Pancreas (tissue), 10 donors: ENCODE measurements at places on chromosomes 7 and 10. TPM values are rescaled to one million over a fixed set of nuclear protein-coding genes. Genes with fewer than 3 reads are reported as not detected.
A peak's percentile ranks its signal among the peaks of the same experiment; 100 is the strongest.

The SLC16A12 gene
- total RNA-seq, result 28.3 TPM

DNA sequence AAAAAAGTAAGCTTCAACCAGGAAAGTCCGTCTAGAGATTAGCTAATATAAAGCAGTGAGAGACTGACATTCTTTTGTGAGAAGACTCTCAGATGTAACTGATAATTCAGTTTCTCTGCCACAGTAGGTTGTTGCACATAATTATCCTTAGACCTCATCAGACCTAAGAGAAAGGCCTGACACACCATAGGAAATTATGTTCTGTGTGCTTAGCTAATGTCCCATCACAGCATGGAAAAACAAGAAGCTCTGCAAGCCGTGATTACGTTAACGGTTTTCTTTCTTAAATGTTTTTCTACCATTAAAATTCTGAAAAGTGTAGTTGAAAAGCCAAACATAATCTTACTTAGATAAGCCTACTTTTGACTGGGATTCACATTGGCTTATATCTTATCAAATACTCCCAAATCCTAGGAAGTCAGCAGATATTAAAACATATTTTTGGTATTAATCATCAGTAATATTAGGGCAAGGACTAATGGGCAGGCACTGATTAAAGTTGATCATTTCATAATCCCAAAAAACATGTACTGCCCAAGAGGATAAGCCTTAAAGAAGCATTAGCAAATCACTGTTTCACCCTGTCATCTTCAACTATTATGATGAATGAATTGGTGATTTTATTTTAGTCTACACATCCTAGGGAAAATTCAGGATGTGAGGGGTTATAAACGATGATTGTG lies 5.2 kb downstream of the CSTF2T start:
- peaks cover 28% of the 10 kb centered on the region for H3K4me1 ChIP-seq
- no peak overlapping the region for H3K27ac ChIP-seq
- no peaks in the 10 kb centered on the region for H3K36me3 ChIP-seq
- H3K27me3 ChIP-seq, result no peaks in the 10 kb centered on the region
- no peak overlapping the region for H3K4me3 ChIP-seq

The SPDYE9 gene
- total RNA-seq, result not detected

DNA sequence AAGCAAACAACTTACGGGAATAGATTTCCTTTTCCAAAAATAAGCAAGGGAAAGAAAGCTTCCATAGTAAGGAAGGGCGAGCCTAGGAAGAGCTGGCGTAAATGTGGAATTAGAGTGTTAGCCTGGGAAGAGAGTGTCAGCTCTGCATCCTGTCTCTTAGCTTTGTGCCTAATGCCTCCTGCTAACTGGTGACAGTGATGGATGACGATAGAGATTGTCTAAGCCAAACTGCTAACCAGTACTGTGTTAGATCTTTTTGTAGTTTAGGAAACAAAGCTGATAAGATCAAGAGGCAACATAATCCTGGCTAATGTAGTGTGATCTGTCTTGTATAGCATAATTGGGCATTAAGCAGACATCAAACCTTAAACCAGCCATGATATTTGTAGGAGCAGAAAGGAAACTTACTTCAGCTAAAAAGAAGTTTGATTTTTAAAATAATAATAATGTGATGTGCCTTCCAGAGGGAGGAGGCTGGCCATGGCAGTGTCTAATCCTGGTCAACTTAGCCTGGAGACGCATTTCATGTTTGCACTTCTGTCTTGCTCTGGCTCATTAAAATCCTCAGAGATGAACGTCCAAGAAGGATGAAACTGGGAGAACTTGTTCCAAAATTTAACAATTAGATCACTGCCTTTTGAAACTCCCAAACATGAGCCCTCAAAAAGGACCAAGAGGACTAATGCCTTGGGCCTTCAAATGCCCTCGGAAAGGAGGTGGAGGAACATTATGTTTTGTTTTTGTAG lies 85.1 kb downstream of the FAM204A start:
- no peak for DNase-seq
- no peaks in the 10 kb centered on the region for H3K4me1 ChIP-seq
- no peak overlapping the region for H3K27ac ChIP-seq
- H3K4me3 ChIP-seq, result no peak overlapping the region
- H3K36me3 ChIP-seq, result no peaks in the 10 kb centered on the region

The CELF2 gene
- total RNA-seq, result 7.2 TPM

- peaks cover 19% of the 10 kb centered on the region for H3K4me1 ChIP-seq
- peak overlapping the region; percentile 91 for H3K4me3 ChIP-seq
- no peak for DNase-seq
These were observed 613 bp downstream of the AP5Z1 start for GRCh38 chr7:4775848-4776623.

- H3K4me1 ChIP-seq, result peaks cover 11% of the 10 kb centered on the region
- peak overlapping the region; percentile 61 for H3K4me3 ChIP-seq
- no peak for DNase-seq
- H3K36me3 ChIP-seq, result no peaks in the 10 kb centered on the region
These were observed 81.1 kb upstream of the PRKG1 start for GRCh38 chr10:50992972-50993766.

GRCh38 chr7:14021069-14021468 lies 31.6 kb upstream of the ETV1 start:
- H3K27ac ChIP-seq, result no peak overlapping the region
- H3K4me3 ChIP-seq, result no peak overlapping the region
- H3K36me3 ChIP-seq, result no peaks in the 10 kb centered on the region
- H3K4me1 ChIP-seq, result no peaks in the 10 kb centered on the region
- no peak for DNase-seq

The SUGCT gene
- 1.0 TPM for total RNA-seq

The OLAH gene
- not detected for total RNA-seq

GRCh38 chr10:95324436-95325268 lies 33.8 kb upstream of the PDLIM1 start:
- no peaks in the 10 kb centered on the region for H3K36me3 ChIP-seq
- no peaks in the 10 kb centered on the region for H3K27me3 ChIP-seq
- no peaks in the 10 kb centered on the region for H3K4me1 ChIP-seq
- H3K27ac ChIP-seq, result no peak overlapping the region
- no peak for DNase-seq

- no peak overlapping the region for H3K4me3 ChIP-seq
- H3K27ac ChIP-seq, result no peak overlapping the region
- no peak for DNase-seq
- no peaks in the 10 kb centered on the region for H3K4me1 ChIP-seq
- no peaks in the 10 kb centered on the region for H3K27me3 ChIP-seq
These were observed 253.6 kb downstream of the KIF20B start for GRCh38 chr10:89954787-89955566.

- no peaks in the 10 kb centered on the region for H3K36me3 ChIP-seq
- peak; percentile 14 for DNase-seq
- H3K4me1 ChIP-seq, result no peaks in the 10 kb centered on the region
- no peaks in the 10 kb centered on the region for H3K27me3 ChIP-seq
These were observed at the start of gene ANTXRL for GRCh38 chr10:46286991-46287693. Gene ANTXRL, plus strand, starts transcription at chr10:46286997. Its CDS starts 266 bp downstream, at chr10:46287263.

GRCh38 chr10:8975535-8975934 lies 921.0 kb downstream of the GATA3 start:
- H3K27me3 ChIP-seq, result no peaks in the 10 kb centered on the region
- no peaks in the 10 kb centered on the region for H3K36me3 ChIP-seq
- no peaks in the 10 kb centered on the region for H3K4me1 ChIP-seq
- DNase-seq, result no peak
- H3K27ac ChIP-seq, result no peak overlapping the region

DNA sequence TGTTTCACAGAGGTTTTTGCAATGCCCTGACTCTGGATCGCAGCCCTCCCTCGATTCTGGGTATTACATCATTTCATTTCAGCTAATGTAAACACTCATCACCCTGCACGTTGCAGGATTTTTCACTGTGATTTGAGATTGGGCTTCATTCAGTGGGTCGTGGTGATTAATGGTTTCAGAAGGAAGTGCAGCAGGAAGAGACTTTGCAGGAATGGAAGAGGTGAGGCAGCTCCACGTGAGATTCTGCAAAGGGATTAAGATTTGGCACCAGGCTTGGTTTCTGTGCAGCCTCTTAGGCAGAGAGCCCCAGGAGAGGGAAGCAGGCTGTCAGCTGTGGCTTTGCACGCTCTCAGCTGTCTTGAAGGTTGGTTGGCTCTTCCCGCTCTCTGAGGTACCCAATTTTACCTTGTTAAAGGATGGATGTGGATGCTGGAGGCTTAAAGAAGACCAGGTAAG lies 95.2 kb downstream of the PLCE1 start:
- H3K27ac ChIP-seq, result no peak overlapping the region
- H3K4me3 ChIP-seq, result no peak overlapping the region
- no peaks in the 10 kb centered on the region for H3K36me3 ChIP-seq
- DNase-seq, result no peak
- H3K4me1 ChIP-seq, result no peaks in the 10 kb centered on the region

The TLX1 gene
- total RNA-seq, result not detected

- DNase-seq, result peak; percentile 15
- no peaks in the 10 kb centered on the region for H3K27me3 ChIP-seq
- no peaks in the 10 kb centered on the region for H3K4me1 ChIP-seq
- H3K27ac ChIP-seq, result no peak overlapping the region
- no peak overlapping the region for H3K4me3 ChIP-seq
These were observed 36.0 kb downstream of the R3HCC1L start for GRCh38 chr10:98170249-98171117.

The ZNF503 gene
- total RNA-seq, result 22.9 TPM

DNA sequence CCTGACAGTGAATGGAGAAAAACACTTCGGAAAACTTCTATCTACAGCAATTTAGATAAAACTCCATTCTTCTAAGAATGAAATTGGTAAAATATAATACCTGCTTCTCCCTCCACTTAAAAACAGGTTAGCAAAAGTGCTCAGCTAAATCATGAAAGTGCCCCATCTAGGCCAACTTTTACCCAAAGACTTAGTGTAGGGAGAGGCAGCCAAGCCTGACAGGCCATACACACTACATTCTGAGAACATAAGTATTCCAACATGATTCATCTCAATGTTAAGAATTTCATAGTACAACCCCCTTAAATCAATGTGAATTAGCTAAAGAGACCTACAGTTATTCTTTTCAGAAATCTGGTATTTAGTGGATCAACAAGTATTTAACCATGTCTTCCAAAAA lies 7.2 kb downstream of the FAM3C start:
- H3K27ac ChIP-seq, result no peak overlapping the region
- no peak for DNase-seq
- H3K36me3 ChIP-seq, result no peaks in the 10 kb centered on the region
- H3K27me3 ChIP-seq, result no peaks in the 10 kb centered on the region
- H3K4me3 ChIP-seq, result no peak overlapping the region

The MEIG1 gene
- total RNA-seq, result 0.44 TPM

GRCh38 chr10:100972115-100972903 lies 3.0 kb downstream of the SEMA4G start:
- DNase-seq, result no peak
- H3K36me3 ChIP-seq, result no peaks in the 10 kb centered on the region
- no peaks in the 10 kb centered on the region for H3K27me3 ChIP-seq
- no peak overlapping the region for H3K4me3 ChIP-seq

DNA sequence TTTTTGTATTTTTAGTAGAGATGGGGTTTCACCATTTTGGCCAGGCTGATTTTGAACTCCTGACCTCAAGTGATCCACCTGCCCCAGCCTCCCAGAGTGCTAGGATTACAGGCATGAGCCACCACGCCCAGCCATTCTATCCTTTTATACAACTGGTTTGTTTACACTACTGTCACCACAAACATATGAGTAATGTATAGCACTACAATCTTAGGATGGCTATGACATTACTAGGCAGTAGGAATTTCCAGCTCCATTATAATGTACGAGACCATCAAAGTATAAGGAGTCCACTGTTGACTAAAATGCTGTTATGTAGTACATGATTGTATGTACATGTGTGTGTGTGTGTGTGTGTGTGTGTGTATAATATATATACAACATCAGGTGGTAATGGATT lies 1126.1 kb upstream of the LRRN3 start:
- H3K4me1 ChIP-seq, result no peaks in the 10 kb centered on the region
- no peak for DNase-seq
- no peak overlapping the region for H3K4me3 ChIP-seq
- no peaks in the 10 kb centered on the region for H3K36me3 ChIP-seq
- H3K27me3 ChIP-seq, result no peaks in the 10 kb centered on the region

DNA sequence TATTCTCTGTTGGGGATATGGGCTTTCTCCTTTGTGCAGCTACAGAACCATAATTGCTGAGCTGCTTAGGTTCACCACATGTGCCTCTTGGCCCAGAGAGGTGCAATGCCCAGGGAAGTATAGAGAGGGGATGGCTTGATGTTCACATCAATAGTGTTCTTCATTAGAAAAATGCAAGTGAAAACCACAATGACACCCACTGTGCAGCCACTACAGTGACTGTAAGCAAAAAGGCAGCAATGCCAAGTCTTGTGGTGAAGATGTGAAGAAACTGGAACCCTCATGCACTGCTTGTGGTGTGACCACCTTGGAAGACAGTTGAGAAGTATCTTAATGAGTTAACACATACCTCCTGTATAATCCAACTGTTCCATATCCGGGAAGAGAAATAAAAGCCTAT lies 318.9 kb upstream of the ZMIZ1 start:
- no peak overlapping the region for H3K4me3 ChIP-seq
- no peak overlapping the region for H3K27ac ChIP-seq
- H3K4me1 ChIP-seq, result peaks cover 13% of the 10 kb centered on the region
- H3K27me3 ChIP-seq, result no peaks in the 10 kb centered on the region

DNA sequence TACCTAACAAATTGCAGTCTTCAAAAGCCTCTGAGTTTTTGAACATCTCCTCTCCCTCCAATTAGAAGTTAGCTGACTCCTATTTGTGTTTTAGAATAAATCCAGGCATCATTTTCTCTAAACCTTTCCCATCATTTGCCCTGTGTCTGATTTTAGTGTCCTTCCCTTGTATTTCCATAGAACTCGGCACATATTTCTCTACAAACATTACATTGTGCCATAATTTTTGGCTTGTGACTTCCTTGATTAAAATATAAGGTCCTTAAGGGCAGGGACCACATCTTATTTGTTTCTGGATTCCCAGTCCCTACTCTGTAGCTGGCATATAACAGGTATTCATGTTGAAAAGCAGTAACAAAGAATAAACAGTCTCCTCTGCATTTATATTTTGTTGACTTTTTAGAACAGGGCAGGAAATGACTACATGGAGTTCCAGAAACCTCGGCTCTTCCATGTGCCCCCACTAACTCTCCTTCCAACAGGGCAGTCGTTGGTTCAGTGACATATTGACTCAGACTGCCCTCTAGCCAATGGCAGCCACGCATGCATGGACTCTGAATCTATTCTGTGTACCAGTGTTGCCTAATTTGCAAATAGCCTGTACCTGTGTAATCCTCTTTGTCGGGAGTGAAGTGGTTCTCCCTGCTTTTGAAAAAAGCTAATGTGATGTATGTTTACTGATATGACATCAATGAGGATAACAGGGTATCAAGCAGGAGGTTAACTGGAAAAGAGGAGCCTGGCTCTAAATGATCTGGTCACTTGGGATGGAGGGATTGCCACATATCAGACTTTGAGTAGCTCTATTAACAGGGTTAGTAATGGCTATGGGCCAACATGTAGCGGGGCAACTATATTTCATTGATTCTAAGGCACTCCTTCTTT lies 19.8 kb upstream of the CPN1 start:
- no peaks in the 10 kb centered on the region for H3K36me3 ChIP-seq
- H3K27me3 ChIP-seq, result no peaks in the 10 kb centered on the region
- H3K27ac ChIP-seq, result no peak overlapping the region
- no peaks in the 10 kb centered on the region for H3K4me1 ChIP-seq
- no peak for DNase-seq
